Activated T-cell treated with anti-CD3 and anti-CD28 coated beads, Interleukin-2, amount 50 U/mL, for 48 hours (primary cell): ENCODE measurements at places on chromosomes 6 and 20.
A peak's percentile ranks its signal among the peaks of the same experiment; 100 is the strongest.

DNA sequence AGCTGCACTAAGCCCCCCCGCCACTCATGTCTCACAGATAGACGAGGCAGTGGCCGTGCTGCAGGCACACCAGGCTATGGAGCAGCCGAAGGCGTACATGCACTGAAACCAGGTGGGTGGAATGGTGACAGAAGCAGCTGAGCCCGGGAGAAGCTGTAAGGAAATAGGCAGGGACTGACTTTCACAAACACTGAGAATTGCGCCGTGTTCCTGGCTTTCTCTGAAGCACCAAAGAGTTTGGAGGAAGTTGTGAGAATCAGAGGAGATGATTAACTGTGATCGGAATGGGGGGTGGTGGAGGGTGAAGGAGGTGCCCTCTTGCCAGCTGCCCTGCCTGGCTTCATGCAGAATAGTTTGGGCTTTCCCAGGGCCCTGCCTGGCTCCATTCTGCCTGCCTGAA, 21.6 kb downstream of the TOMM34 start:
- no peak for DNase-seq

DNA sequence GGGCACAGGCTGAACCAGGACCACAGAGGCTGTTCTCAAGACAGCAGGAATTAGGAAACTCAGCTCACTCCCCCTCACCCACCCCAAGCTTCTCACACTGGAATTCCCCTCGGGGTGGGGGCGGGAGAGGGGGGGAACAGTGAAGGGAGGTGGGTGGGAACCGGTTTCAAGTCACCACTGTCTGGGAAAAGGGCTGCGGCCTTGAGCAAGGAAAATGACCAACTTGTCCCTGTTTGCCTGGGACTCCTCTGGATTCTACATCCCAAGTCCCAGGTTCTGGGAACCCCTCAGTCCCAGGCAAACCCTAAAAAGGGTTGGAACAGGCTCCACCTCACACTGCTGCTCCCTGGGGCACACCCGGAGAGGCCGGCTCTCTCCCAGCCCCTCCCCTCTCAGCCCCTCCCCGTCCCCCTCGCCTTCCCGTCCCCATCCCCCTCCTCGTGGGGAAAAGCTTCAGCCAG, 230.7 kb downstream of the TFAP2C start:
- no peak for DNase-seq

- DNase-seq, result no peak
Measured at GRCh38 chr20:13356591-13356990, 135.5 kb downstream of the ISM1 start.

DNA sequence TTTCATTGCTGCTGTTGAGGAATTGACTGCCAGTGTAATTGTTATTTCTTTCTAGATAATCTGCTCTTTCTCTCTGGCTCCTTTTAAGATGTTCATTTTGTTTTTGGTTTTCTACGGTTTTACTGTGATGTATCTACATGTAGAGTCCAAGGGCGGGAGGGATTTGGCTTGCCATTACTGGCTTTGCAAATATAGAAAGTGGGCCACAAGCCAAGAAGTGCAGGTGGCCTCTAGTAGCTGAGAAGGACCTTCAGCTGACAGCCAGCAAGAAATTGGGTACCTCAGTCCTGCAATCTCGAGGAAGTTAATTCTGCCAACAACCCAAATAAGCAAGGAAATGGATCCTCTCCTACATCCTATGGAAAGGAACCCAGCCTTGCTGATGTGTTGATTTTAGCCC, 42.8 kb upstream of the GLP1R start:
- DNase-seq, result no peak

DNA sequence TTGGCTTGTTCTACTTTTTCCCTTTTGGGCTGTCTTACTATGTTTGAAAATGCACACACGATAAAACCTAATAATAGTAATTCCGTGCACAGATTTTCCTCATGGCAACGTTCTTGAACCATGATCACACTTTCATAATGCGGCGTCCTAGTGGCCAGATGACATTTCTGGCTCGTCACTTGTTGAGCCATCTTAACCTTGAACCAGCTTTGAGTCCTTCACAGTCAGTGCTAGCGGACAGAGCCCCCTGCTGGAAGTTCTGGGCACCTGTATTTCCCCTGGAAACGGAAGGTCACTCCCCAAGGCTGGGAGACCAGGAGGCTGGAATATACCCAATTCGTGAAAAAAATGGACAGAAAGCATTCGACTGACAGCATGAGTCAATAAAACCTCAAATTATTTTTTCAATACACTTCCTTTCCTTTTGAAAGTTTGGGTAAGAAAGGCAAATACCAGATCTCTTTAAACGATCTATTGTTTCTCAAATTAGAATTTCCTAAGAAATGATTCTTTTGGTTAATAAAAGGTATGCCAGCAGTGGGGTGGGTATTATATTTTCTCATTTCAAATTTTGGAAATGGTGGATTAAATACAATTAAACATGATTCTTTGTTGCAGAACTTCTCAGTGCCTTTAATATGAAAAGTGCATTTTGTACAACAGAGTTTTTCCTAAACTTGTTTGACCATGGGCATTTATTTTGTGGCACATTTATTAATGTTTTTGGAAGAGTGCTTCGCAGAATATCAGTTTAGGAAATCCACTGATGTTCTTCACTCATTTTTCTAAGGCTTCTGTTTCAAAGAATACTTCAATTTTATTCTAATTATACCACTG, 542.3 kb downstream of the QKI start:
- DNase-seq, result peak; percentile 66

DNA sequence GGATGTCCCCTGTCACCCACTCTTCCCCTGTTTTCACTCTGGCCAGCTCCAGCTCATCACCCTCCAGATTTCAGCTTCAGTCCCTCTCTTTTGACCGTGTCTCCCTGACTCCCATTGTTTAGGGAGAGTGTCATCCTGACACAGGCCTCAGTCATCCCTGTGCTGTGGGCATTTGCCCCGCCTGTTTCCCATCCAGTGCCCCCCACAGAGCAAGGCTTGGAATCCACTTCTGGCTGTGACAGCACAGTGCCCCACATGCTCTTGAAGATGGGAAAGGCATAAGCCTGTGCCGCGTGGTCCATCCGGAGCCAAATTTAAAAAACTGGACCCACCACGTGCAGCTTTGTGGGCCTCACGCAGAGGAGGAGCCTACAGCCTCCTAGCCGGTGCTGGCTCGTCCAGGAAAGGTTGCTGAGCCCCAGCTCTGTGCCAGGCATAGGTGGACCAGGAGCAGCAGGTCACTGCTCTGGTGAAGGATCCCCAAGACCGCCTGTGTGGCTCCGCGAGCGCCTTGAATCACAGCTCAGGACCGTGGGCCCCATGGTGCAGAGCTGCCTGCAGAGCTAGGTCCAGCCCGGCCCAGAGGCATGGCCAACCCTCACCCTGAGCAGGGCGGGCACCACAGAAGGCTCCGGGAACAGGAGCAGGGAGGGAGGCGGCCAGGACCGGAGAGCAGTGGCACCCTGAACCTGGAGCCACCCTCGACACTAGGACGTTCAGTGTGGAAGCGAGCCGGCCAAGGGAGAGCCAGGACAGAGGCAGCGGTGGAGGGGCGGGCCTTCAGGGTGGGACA, 172.8 kb downstream of the CDH4 start:
- no peak for DNase-seq

GRCh38 chr6:83613378-83613777, 95.5 kb downstream of the SNAP91 start:
- no peak for DNase-seq

DNA sequence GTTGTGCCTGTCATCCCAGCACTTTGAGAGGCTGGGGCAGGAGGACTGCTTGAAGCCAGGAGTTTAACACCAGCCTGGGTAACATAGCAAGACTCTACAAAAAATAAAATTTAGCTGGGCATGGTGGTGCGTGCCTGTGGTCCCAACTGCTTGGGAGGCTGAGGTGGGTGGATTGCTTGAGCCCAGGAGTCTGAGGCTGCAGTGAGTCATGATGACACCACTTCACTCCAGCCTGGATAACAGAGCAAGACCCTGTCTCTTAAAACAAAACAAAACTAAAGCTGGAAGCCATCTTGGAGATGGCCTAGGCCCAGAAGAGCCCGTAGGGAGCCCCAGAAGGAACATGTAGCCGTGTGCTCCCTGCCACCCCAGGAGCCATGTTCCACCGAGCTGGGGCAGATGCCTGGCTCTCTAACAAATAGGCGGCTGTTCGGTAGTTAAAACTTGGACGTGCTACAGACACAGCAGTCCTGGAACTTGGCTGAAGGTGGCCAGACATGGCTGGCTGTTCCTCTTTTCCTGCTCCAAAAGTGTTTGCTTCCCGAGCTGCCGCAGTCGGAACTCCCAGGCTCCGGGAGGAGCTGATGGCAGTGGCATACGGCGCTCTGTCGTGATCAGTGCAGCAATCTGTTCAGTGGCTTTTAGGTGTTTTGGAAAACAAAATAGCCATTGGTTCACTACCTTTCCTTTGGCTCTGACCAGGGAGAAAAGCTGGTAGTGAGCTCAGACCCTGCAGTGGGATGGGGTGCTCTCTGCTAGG, 37.0 kb downstream of the DYNLT1 start:
- DNase-seq, result no peak

DNA sequence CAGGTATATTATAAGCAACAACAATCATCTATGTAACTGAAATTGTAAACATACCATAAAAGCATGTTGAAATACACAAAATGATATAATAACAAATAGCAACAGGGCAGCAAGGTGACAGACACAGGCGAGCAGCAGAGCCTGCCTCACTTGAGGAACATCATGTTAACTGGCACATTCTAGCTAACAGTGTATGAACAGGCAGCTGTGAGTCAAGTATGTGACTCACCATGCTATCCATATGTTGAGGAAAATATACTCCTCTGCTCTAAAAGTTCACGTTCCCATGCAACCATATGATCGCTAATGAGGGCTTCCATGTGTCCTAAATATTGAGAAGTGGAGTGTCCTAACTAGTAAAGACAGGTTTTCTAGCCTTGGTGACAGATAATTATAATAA, 18.4 kb downstream of the SERAC1 start:
- no peak for DNase-seq

- no peak for DNase-seq
Measured at GRCh38 chr6:132300323-132300949, 100.8 kb downstream of the MOXD1 start.

DNA sequence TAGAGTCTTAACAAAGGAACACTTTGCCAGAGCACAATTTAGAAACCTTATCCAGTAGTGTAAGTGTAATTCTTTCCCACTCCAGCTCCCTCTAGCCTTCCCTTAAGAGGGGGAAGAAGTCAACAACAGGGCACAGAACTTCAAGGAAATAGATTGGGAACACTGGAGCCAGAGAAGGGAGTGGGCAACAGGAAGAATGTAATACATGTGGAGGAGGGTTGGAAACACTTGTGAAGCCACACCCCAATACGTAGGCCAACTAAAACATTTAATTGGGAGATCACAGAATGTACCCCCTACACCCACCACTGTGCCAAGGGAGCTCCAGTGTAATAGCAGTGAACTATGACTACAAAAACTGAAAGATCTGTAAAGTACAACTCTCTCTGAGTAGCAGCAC, 735.7 kb upstream of the HS3ST5 start:
- DNase-seq, result no peak

- DNase-seq, result no peak
Measured at GRCh38 chr20:60203451-60203850, 245.2 kb downstream of the CDH26 start.

- DNase-seq, result no peak
Measured at GRCh38 chr6:11585426-11586016, 48.0 kb downstream of the TMEM170B start.

- no peak for DNase-seq
Measured at GRCh38 chr6:47426524-47427302, 50.9 kb upstream of the CD2AP start.

DNA sequence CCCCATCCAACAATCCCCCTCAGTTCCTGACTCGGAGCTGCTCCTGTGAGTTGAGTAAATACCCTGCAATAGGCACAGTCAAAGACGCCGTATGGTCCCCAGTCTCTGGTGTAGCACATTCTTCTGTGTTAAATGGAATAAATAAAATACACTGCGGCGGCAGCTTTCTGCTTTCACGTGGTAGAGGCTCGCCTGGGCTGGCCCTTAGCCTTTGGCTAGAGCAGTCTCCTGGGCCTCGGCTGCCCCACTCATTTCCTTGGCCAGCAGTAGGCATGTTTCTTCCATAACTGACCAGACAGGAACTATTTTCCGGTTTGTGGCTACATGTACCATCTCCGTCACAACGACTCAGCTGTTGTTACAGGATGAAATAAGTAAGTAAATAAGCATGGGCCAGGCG, 20.7 kb downstream of the SERPINB6 start:
- DNase-seq, result no peak

DNA sequence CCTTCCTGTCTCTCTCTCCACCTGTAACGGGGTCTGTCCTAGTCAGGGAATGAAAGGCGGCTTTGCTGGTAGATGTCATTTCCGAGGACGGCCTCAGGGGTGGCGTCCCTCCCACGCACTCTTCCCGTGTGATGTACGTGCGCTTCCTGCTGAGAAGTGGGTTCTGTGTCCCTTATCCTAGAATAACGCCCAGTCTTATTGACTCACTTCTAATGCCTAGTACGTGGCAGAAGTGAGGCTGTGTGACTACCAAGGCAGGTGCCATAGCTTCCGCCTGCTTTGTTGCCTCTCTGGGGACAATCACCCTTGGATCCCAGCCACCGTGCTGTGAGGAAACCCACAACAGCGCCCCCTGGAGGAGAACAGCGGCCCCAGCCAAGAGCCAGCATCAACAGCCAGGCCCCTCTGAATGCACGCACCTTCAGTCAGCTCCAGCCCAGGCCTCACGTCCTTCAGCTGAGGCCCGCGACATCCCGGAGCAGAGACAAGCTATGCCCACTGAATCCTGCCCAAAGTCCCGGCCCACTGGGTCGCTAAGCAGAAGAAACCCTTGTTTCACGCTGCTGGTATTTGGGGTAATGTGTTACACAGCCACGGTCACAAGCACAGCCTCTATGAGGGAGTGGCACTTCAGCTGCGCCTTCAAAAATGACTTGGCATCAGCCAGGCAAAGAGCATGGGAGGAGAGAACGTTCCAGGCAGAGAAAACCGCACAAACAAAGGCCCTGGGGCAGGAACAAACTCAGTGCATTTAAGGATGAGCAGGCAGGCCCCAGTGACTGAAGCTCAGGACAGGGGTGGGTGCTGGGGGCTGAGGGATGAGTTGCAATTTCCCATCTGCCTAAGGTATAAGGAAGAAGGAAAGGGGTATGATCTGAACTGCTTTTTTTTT, 224.2 kb downstream of the NFATC2 start:
- DNase-seq, result peak; percentile 80

GRCh38 chr20:57270204-57270984, 4.0 kb upstream of the BMP7 start:
- DNase-seq, result no peak

DNA sequence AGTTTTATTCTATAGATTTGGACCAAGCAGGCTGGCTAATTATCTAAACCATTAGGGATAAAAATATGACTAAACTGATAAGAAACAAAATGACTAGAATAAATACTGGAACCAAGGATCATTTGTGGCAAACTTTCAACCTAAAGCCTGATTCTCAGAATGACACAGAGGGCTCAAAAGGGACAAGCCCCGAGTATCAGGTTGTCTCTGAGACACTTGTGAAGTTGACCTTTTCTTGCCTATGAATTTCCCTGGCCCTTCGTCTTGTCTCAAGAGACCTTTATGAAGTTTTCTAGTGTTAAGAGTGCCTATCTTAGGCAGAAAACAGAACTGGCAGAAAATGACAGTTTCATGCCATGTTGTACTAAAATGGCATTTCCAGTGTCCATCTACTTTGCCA, 68.3 kb downstream of the IMPG1 start:
- DNase-seq, result no peak
